Colonic mucosa (tissue), 4 donors: ENCODE measurements at places on chromosomes 5 and 9. TPM values are rescaled to one million over a fixed set of nuclear protein-coding genes. Genes with fewer than 3 reads are reported as not detected.

Gene GABRA6
- not detected for total RNA-seq

Gene PCDHGA11
- 1.6 TPM for total RNA-seq

Gene PLPP7
- 1.1 TPM for total RNA-seq

Gene SNAPC4
- 6.0 TPM for total RNA-seq

DNA sequence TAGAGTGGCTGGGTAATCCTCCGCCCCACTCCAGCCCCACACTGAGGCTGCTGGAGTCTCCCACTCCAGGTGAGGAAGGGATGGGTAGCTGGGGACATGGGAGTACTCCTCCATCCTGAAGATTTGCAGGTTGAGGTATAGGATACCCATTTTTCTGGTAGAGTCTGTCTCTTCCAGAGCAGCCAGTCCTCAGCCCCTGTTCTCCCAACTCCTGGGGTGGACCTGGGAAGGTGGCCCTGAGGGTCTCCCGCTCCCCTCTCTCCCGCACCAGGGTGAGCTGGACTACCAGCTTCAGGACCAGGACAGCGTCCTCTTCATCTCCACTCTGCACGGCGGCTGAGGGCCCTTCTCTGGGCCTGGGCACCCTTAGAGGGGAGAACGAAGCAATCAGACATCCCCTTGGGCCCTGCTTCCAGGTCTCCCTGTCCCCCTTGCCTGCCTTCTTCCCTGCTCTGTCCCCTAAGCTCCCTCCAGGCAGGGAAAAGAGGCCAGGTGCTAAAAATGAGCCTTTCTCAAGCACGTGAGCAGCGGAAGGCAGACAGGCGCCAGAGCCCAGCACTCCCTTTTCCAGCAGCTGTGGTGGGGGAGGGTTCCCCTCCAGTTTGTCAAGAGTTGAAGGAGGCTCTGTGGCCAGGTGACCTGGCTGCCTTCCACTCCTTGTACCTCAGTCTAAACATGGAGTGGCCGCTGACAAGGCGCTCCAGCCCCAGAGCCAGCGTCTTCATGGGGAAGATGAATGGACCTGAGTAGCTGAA, 18.4 kb downstream of the URM1 start:
- H3K27ac ChIP-seq = no peak overlapping the region
- DNase-seq = no peak
- H3K27me3 ChIP-seq = no peaks in the 10 kb centered on the region
- H3K4me3 ChIP-seq = no peak overlapping the region
- no peaks in the 10 kb centered on the region for H3K4me1 ChIP-seq

- H3K27ac ChIP-seq = no peak overlapping the region
- no peaks in the 10 kb centered on the region for H3K36me3 ChIP-seq
- H3K4me3 ChIP-seq = no peak overlapping the region
- no peaks in the 10 kb centered on the region for H3K4me1 ChIP-seq
Measured at GRCh38 chr9:21210311-21210710, 3.4 kb upstream of the IFNA10 start.

DNA sequence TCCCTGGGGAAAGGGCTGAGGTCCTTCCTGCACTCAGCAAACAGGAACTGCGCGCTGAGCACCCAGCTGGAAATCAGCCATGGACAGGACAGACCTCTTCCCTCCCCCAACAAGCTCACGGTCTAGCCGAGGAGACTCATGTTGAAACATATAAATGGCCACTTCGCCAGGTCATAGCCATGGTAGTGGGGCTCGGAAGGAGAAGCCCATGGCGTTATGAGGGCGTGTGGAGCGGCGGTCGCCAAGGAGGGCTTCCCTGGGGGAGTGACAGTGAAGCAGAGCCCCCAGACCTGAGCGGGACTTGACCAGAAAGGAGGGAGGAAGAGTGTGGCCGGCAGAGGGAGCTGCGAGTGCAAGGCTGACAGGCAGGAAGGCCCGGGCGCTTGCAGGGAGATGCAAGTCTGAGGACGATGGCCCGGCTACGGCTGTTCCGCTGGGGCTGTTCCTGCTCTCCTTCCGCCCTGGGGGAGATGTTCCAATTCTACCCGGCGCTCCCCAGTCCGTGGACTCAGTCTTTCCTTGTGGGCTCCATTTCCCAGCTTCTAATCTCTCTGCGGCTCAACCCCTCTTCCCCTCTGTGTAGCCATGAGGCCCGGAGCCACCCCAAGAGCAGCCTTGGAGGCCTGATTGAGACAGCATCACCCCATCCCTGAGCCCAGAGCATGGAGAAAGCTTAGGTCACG, 43.9 kb upstream of the PRRC2B start:
- H3K27me3 ChIP-seq = no peaks in the 10 kb centered on the region
- H3K27ac ChIP-seq = no peak overlapping the region
- H3K4me1 ChIP-seq = peaks cover 5% of the 10 kb centered on the region
- no peak overlapping the region for H3K4me3 ChIP-seq
- peak; percentile 87 for DNase-seq

DNA sequence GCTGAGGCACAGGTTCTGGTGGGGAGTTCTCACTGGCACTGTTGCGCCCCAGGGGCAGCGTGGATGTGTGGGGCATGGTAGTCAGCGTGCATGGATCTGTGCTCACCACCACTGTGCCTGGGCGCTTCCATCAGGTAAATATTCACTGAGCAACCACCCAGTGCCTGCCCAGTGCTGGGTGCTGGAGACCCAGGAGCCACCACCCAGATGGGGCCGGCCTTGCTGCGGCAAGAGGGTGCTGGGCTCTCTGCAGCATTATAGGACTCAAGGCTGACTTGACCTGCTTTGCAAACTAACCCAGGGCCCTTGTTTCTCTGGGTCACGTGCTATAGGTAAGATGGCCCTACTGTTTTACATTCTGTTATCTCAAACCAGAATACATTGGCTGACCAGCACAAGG, 60.5 kb downstream of the DAP start:
- no peak for DNase-seq
- H3K4me1 ChIP-seq = peaks cover 2% of the 10 kb centered on the region

DNA sequence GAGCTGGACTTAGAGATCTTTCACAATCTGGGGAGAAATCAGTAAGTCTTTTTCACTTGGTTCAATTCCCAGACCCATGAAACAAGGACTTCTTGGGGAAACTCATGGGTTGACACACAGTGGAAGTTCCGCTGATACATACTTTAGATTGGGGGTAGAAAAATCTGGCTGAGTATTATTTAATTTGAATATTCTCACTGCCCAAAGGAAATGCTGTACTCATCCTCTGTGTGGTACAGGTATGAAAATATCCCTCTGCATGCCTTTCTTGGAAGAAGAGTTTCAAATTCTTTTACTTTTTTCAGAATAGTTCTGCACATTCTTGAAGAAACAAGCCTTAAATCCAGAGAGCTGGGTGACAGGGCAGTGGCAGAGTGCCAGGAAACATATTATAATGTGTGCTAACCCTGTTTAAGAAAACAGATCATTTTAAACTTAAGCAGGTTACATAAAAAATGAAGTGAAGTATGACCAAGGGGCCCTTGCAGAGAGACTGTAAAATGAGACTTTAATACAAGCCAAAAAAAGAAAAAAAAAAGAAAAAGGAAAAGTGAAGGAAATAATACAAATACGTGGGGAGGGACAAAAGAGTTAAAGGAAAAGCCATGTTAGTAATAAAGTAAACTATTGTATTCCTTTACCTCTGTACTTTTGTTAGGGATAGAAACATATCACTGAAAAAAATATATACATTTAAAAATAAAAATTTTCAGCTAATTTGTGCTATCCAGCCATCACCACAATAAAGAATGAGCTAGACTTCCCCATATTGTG, 173.4 kb upstream of the NR3C1 start:
- no peaks in the 10 kb centered on the region for H3K27me3 ChIP-seq
- no peak overlapping the region for H3K27ac ChIP-seq
- no peaks in the 10 kb centered on the region for H3K4me1 ChIP-seq
- H3K4me3 ChIP-seq = no peak overlapping the region
- no peaks in the 10 kb centered on the region for H3K36me3 ChIP-seq
